ENCODE measurements at places on chromosomes 11 and 22.

DNA sequence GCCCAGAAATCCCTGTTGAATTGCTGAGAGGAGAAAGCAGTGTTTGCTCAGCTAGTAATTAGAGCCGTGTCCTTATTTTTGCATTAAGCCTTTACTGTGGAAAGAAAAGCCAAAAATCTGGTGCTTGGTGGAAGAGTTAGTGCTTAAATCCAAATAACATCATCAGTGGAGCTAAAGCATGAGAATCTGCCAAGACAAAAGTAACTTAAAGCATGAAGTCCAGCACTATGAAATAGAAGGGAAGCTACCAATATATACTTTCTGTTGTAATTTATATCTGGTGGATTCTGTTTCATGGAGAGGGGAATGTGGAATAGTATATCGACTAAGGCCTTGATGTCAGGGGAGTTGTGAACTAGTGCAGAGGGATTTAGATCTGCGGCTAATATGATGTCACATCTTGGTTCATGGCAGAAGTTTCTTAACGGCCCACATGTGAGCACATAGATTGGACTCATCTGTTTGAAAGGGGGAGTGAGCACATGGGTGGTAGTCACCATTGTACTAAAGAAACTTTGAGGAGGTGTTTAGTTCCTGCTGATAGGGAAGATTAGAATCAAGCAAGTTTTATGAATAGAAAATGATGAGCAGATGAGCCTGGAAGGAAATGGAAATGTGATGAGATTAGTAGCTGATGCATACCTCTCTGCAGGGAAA is 224.4 kb upstream of the MTNR1B start:
- DNase-seq = no peak

GRCh38 chr11:28584992-28585391 is 476.8 kb downstream of the METTL15 start:
- DNase-seq = no peak

GRCh38 chr11:131397675-131398074 is 27.3 kb downstream of the NTM start:
- no peak for DNase-seq

- no peak for DNase-seq
These were observed 5.7 kb upstream of the SEPTIN3 start for GRCh38 chr22:41963453-41964111.

DNA sequence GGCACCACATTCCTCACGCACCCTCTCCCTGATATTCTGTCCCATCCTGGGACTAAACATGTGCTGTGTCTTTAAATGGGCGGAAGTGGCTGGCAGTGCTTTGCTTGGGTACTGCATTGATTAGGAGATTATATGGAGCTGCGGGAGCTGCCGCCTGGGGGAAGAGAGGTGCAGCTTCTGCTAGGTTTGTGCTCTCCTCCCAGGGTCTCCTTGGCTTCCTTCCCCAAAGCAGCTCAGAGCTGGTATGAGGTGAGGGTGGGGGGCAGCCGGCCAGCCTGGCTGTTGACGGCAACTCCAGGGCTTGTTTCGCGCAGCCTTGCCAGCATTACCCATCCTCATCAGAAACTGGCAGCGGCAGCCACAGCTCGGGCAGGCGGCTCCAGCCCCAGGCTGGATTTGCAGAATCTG is 95.4 kb downstream of the GRAMD1B start:
- no peak for DNase-seq

GRCh38 chr11:19426011-19426755 is 185.4 kb upstream of the E2F8 start:
- DNase-seq = peak; percentile 59

- no peak for DNase-seq
These were observed 18.1 kb downstream of the PACSIN2 start for GRCh38 chr22:42996646-42997365.

DNA sequence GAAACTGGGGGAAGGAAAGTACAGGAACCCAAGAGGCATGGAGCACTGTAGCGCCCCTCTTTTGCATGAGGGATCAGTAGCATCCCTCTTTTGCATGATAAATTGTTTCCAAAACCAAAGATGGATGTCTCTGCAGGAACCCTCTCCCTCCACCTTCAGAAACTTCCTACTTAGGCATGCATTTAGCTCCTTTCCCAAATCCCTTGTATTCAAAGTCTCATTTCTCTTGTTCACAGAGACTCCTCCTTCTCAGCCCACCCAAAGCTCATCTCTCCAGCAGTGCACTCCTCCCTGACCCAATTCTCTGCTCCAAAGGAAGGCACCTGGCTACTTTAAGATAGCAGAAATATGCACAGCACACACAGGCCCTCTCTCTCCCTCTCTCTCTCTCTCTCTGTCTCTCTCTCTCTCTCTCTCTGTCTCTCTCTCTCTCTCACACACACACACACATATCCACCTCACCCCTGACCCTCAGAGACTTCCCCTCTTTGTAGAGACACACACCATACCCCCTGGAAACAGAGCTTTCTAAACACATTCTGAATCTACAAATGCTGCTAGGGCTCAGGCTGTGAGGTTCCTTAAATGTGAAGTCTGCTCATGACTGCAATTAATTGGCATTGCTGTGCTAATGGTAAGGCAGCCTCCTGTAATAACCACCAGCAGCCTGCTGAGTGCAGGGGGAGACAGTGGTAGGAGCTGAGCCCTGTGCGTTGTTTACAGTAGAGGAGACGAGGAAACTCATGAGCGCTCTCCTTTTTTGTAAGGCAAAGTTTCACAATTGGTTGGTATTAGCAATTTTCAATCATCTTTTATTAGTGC is 519.6 kb downstream of the NTM start:
- no peak for DNase-seq

DNA sequence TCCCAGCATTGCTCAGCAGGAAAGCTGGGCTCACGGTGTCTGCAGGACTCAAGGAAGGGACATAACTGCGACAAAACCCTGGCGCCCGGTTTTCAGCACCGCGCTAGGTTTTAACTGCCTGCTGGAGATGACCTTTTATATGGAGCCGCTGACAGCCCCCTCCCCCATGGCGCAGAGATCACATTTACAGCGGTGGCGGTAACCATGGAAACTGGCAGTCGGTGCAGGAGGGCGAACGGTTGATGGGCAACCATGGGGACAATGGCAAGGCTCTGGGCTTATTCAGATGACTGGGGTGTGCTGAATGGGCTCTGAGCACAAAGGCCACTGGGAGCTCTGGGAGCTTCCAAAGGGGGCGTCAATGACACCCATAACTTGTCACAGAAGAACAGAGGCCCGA is 37.2 kb downstream of the CELSR1 start:
- DNase-seq = no peak

DNA sequence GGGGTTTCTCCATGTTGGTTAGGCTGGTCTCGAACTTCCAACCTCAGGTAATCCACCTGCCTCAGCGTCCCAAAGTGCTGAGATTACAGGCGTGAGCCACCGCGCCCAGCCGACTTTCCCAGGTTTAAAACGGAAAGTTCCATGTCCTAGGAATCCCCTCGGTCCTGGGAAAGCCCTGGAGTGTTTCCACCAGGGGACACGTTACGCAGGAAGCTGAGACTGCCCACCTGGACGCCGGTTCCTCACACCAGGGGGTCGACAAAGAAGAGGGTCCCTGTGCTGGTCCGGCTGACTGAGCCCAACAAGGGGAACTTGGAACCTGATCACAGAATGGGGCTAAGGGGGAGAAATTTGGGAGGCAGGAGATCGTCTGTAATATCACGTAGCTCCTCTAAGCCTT is 3.5 kb upstream of the B4GALNT4 start:
- DNase-seq = no peak

DNA sequence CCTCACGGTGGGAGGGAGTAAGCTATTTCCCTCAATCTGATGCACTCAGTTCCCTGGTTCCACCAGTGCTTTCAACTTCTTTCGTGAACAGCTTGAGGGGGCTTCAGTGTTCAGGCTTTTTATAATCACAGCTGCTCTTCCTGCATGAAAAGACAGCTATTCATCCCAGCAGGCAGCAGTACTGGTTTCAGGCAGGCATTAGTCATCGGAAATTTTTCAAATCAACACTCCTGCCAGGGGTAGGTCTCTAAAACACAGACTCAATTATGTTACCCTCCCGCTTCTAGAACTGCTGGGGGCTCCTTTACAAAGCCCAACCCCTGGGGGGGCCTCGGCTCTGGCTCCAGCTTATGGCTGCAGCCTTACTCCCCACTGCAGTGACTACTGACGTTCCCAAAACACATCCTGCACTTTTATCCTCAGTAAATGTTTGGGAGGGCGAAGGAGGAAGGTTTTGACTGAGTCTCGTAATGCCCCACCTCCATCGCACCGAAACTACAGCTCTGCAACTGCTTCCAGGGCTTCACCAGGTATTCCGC is 5.8 kb downstream of the POLDIP3 start:
- DNase-seq = no peak

- DNase-seq = no peak
These were observed 10.4 kb downstream of the IL18BP start for GRCh38 chr11:72009156-72009555.

DNA sequence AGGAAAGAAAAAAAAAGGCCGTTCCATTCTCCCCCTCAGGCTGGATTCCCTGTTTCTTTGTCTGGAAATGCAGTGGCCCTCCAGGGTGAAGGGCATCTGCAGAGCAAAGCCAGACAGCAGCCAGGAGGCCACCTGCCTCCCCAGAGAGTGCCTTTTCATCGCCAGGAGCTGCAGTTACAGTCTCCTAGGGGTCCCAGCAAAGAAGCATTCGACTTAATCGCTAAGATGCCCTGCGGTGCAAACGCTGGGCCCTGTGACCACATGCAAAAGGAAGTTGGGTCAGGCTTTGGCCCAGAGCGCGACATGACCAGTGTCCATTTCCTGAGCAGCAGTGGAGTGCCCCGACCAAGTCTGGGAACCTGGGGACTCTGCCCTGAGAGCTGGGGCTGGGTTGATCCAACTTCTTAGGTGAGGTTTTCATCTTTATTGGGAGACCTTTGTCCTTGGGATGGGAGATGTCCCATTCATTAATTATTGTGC is 304.6 kb downstream of the OPCML start:
- no peak for DNase-seq

- no peak for DNase-seq
These were observed 706 bp downstream of the DCPS start for GRCh38 chr11:126304457-126305075.

DNA sequence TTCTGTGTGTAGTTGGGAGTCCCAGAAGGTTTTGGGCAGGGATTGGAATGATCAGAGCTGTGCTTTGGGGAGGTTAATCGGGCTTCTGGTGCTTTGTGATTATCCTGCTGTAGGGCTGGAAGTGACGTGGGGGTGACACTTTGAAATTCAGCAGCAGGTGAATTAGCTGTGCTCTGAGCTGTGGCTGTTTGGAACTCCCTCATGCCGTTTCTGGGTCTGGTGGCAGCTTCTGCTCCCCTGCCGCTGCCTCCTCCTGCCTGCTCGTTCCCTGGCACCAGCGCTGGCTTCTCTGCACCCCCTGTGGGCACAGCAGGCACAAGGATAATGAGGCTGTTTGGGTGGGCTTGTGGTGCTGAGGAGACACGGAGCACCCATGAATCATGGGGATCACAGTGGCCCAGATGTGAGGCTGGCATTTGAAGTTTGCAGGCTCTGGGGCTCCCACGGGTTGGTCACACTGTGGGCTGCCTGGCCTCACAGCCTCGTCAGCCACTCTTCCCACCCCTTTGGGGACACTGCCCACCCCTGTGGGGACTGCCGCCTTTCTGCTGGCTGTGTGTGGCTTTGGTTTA is 49.7 kb downstream of the TBC1D22A start:
- DNase-seq = no peak

DNA sequence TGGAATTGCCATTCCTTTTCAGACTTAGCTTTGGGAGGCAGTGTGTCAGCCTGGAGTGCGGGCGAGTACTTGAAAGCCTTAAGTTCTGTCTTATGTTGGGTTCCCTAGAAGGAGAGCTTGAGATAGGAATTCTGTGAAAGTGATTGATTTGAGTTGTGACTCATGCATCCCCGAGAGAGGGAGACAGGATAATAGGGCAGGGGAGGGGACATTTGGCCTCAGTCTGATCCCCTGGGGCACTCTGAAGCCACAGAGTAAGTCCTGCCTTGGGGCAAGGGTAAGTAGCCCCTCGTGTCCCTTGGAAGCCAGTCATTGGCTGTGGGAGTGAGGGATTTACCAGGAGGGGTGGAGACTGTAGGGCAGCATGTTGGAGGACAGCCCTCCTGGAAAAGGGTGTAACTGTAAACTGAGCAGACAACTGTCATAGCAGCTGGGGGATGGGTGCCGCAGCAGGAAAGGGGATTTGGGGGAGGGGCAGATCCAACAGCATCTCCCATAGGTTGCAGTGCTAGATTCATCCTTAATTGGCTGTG is 44.0 kb downstream of the KIAA1671 start:
- DNase-seq = no peak

- DNase-seq = peak; percentile 33
These were observed 40.5 kb downstream of the TPCN2 start for GRCh38 chr11:69089258-69089657.

- no peak for DNase-seq
These were observed 292.8 kb upstream of the SYN3 start for GRCh38 chr22:33350961-33351360.

DNA sequence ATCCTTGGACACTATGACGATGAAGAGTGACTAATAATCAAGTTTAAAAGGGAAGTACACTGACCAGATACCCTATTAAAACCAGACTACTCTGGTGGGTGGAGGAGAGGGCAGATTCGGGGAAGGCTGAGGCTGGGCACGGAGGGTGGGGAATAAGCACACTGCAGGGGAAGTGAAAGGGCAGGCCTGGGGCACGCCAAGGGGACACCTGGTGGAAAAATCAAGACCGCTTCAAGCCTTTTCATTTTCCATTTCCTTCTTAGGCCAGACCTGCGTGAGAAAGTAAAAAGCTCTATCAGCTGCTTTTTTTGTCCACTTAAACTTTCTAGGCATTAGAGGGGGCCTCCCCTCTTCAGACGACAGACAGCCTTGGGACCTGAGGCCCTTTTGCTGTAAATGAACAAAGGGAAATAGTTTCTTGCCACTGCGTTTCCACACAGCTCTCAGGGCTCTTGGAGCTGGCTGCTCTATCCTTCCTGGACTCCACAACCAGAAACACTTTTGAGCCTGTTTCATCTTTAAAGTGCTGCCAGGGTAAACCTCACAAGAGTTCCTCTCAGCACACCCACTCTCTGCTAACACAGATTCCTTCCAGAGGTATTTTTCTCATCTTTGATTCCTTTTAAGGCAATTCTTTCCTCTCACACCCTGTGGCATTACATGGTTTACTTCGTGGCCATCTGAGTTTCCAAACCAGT is 25.0 kb upstream of the SERPIND1 start:
- peak; percentile 59 for DNase-seq

DNA sequence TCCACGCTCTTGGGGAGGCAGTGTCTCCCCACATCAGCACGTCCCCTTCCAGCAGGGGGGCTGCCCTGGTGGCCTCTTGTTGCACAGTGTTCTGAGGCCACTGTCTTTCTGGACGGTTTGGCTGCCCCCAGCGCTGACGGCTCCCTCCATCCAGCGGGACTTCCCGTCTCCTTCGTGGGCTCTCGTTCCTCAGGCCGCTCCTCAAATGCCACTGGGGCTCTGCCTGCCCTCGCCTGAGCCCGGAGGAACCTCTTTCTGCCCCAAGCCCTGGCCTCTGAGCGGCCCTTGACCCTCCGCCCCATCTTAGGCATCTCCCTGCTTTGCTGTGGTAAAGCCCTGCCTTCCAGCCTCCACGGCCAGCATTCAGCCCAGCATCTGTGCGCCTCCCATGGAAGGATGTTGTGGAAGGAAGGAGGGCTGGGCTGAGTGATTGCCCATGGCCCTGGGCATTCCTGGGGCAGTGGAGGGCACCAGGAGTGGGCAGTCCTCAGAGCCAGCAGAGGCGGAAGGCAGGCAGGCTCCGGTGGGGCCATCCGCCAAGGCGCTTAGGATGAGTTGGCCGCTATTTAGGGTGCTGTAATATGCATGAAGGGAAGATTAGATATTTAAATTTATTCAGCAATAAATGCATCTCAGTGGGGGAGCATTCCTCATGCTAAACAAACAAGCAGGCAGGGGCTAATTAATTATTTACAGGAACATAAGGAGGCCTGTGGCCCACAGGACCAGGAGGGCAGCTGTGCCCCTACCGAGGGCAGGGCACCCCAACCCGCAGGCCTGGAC is 17.8 kb downstream of the OTUB1 start:
- no peak for DNase-seq

Data from suppressor macrophage treated with lipopolysaccharide for 1 hour (primary cell).